ENCODE measurements at places on chromosomes 16 and 17.
A peak's percentile ranks its signal among the peaks of the same experiment; 100 is the strongest.

- peak; percentile 25 for DNase-seq
Observed at GRCh38 chr16:84175350-84176081, 11.3 kb downstream of the TAF1C start.

GRCh38 chr16:48680881-48681280 is 70.9 kb upstream of the N4BP1 start:
- DNase-seq = no peak

DNA sequence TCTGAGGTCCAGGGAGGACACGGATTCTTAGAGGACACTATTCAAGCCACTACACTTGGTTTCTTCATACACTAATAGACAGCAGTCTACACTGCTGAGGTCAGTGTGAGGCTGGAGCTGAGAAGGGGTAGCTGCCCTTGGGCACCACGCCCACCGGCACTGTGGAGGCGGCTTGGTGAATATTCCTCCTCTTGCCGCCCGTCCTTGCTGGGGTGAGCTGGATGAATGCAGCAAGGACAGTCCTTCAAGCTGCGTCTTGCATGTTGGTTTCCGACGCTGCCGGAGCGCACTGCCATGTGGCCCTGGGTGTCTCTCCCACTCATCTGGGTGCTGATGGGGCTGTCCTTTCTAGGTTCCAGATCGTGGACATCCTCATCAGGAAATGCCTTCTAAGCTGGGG is 2.6 kb downstream of the ZNF205 start:
- DNase-seq = no peak

DNA sequence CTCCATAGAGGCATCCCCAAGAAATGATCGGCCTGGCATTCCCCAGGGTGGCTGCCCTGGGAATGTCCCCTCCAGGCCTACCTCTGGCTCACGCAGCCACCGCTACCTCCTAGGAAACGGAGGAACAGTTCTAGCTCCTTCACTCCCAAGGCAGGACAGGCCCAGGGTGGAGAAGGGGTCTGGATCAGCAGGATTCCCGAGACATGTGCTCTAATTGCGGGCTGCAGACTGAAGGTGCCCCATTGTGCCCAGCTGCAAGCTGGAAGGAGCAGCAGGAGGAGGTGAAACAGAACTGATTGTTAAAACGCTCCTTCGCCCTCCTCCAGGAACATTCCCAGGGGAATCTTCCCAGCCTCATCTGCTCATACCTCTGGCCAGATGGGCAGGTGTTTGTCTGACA is 40.8 kb downstream of the SCNN1G start:
- no peak for DNase-seq

DNA sequence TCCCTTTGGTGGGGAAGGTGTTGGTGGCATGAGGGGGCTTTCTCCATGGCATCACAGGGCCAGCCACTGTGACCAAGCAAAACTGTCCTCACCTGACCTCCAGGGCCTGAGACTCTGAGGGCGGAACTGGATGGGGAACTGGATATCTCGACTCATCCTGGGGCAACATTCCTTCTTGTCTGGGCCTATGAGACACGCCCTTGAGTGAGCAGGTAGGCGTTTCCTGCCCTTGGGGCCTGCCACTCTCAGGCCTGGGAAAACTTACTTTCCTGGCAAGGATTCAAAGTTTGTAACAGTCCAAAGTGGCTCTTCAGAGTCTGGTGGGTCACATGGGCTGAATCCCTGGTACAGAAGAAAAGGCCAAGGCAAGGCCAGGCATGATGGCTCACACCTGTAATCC is 9.6 kb downstream of the MT1X start:
- no peak for DNase-seq

DNA sequence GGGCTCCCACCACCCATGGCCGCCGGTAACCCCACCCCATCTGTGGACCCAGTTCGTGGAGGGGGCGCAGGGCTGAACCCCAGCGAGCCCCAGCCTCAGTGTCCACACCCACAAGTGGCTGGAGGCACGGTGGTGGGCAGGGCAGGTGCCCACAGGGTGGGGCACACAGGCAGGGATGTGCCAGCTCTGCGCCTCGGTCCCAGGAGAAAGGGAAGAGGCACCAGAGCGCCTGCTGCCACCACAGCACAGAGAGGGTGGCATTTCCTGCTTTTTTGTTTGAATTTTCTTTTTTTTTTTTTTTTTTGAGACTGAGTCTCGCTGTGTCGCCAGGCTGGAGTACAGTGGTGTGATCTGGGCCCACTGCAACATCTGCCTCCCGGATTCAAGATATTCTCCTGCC is 19.0 kb downstream of the ZFPM1 start:
- no peak for DNase-seq

DNA sequence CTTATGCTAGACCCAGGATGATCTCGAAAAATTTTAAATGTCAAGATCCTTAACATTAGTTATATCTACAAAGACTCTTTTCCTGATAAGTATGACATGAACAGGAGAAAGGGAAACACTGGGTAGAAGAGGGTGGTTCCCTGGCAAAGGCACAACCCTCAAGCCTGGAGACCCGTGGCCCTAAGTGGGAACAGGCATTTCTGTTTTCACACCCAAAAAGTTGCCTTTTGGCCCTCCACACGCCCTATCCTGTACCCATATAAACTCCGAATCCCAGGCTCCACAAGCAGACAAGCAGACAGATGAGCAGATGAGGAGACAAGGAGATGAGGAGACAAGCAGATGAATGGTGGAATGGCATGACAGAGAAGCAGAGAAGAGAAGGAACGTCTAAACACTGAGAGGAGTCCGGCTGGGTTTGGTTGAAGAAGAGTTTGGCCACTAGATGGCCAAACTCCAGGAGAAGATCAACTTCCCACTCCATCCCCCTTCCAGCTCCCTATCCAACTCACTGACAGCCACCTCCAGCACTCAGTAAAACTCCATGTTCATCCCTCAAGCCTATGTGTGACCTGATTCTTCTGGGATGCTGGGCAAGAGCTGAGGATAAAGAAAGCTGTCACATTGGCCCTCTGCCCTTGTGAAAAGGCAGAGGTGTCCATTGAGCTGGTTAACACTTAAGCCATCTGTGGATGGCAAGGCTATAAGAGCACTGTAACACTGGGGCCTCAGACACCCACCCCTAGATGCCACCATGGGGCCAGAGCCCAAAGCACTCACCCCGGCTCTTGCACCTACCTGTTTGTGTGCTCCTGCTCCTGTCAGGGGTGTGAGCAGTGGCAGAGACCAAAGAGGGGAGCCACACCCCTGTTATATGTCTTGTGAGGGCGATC is 139.6 kb upstream of the FAM20A start:
- DNase-seq = no peak

DNA sequence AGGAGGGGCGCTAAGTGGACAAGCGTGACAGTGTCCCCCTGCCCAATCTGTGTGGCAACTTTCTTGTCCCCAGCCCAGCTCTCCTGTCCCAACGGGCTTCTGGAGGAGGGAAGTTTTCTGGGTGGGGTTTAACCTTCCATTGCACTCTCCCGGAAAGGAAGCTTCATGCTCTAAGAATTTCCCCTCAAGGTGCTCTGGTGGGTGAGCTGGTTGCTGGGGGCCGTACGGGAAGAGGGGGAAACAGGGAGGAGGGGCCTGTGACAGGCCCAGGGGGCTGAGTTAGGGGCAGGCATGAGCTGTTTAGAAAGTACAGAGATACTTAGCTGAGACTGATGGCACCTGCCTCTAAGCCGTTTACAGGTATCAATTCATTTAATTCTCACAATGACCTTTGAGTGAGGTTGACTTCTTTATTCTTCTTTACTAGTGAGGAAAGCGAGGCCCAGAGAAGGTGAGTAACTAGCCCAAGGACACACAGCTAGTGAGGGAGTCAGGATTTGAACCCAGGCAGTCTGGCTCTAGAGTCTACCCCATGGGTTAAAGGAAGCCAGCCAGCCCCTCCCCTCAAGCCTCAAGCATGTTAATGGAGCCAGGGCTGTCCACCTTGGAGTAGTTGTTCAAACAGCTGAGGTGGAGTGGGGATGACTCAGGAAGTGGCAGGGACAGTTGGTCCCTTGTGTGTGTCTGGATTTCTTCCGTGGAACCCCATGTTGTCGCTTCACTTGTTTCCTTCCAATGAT is 18.9 kb downstream of the ADGRG1 start:
- no peak for DNase-seq

- DNase-seq = no peak
Observed at GRCh38 chr16:89174877-89175276, 3.3 kb downstream of the CDH15 start.

- DNase-seq = peak; percentile 29
Observed at GRCh38 chr17:44919885-44920564, 4.7 kb upstream of the GFAP start.

DNA sequence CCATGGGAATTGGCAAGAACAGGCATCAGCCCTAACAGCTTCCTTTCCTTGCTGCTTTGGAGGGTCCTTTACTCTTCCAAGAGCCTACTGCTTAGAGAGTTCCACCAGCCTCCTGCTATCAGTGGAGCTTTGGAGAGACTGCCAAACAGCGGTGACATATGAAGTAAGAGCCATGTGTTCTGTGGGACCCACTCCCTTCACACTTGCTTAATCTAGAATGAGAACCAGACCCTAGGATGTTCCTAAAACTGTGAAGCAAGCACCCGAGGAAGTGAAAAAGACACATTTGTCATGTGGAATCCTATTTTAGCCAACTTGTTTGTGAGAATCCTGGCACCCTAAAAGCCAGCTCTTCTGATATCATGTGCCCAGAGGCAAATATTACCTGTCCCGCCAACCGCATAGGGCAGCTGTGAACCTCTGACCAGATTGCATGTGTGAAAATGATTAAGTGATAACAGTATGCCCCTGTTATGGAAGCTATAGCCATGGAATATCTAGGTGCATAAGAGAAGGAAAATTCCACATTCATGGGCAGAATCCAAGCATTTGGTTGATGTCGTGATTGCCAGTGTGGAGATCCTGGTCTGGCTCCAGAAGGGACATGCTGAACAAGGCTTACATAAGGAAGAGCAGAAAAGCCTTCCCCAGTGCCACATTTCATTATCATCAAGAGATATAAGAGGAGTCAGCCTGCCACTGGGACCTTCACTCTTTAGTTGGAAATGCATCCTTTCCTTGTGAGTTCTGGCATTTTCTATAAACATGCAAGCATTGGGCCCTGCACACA is 18.7 kb downstream of the RCVRN start:
- no peak for DNase-seq

DNA sequence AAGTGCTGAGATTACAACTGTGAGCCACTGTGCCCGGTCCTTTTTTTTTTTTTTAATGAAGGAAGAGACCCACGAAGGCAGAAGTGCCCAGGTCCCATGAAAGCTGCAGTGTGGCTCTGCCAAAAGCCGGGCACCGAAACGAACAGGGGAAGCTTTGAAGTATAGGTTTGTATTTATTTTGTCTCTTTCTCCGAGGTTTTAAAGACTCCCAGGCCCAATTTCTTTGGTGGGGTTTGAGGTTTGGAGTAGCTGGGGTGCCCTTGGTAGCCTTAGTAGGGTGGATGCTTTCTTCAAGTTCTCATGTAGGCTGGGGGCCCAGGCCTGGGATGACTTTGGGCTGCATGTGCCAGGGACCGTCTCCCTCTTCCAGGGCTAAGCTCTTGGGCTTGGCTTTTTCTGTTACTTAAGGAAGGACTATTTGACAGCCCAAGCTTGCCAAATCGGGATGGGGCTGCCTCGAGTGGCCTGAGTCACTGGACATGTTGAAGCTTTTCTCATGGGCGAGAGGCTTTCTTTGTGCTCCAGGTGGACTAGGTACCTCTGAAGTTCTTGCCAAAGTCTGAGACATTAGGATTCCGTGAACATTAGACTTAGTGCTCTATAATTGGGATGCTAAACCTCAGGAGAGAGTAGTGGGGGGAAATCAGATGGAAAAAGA is 66.3 kb downstream of the WIPI1 start:
- no peak for DNase-seq

GRCh38 chr16:89350701-89351380 is 133.3 kb downstream of the ZNF778 start:
- no peak for DNase-seq

GRCh38 chr17:58643147-58643546 is 48.7 kb downstream of the TEX14 start:
- no peak for DNase-seq

DNA sequence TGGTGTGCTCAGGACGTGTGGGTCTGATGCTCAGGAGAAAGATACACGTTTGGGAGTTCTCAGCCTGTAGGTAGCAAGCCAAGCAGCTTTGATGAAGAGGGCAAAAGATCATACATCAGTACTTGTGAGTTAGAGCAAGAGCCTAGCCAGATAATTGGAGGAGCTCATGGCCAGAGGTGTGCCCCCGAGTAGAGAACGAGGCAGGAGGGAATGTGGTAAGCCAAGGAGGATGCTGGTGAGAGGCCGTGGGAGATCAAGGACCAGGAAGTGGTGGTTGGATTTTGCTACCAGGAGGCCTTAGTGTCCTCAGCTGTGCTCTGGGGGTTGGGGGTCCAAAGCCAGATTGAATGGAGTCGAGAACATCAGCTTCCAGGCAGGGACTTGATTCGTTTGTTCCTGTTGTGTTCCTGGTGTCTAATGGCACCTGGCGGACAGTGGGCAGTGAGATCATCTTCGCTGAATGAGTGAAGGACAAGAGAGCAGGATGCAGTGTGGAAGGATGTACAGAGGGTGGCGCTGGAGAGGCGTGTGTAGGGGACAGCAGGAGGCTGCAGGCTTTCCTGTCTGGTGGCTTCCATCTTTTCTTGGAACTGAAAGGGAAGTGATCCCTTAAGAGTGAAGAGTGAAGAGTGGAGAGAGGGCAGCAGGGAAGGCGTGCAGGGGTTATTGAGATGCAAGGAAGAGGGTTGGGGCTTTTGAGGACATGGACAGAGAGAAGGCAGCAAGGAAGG is 11.6 kb downstream of the FBXL19 start:
- no peak for DNase-seq

DNA sequence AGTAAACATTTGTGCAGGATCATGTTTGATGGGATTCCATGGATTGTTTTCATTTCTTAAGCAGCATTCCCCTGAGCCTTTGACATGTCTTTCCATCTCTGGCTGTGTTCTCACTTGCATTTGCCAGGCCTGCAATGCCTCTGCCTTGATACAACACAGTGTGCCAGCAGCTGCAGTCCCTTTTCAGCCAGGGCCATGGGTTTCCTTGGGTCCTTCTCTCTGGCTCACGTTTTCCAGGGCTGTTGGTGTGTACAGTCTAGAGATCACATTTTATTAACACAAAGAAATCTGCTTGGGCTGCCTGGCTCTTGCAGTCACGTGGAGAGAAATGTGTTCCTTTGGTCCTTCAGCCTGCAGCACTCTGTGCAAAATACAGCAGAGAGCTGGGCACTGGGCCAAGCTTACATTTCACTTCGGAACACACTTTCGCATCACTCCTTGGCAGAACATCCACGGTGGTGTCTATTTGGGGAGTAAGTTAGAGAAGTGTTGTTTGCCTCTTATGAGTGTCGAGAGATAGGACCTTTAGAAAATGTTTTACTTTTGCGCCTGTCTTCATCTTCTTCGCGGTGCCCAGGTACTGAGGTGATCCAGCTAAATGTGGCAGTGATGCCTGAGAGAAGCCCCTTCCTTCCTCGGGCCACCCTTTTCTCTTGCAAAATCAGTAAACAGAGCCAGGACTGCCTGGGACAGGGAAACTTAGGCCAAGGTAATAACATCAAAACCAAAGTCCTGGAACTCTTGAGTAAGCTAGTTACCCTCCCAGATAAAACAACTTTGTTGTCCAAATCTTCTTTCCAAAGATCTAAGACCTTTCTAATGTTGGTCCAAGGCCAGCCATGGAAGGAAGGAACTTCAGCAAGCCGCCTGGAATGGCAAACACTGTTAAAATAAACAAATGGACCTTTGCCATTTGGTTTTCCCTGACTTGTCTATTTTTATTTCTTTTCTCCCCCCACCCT is 20.9 kb downstream of the HLF start:
- DNase-seq = no peak

Data from activated effector memory CD4-positive, alpha-beta T cell treated with Interleukin-2 at 50 U/mL for 16 hours (primary cell).